ENCODE measurements at places on chromosomes 4 and X.

- peak; percentile 19 for DNase-seq
Measured at GRCh38 chrX:33725535-33726210, 406.4 kb downstream of the FAM47A start.

DNA sequence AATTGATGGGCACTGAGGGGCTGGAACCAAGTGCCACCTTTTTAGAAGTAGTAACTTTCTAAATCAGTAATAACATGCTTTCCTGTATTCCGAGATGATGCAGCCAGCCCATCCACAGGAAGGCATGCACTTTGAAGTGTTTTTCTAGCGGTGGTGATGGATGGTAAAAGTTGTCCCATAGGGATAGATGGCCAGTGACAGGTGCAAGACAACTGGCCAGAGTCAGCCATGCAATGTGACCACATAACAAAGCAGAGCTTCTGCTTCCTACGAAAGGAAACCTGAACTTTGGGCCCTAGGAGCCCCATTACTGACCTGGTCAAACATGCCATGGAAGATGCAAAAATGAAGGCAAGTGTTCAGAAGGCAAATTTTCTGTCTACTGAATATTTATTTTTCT, 72.3 kb downstream of the NR3C2 start:
- DNase-seq, result no peak

DNA sequence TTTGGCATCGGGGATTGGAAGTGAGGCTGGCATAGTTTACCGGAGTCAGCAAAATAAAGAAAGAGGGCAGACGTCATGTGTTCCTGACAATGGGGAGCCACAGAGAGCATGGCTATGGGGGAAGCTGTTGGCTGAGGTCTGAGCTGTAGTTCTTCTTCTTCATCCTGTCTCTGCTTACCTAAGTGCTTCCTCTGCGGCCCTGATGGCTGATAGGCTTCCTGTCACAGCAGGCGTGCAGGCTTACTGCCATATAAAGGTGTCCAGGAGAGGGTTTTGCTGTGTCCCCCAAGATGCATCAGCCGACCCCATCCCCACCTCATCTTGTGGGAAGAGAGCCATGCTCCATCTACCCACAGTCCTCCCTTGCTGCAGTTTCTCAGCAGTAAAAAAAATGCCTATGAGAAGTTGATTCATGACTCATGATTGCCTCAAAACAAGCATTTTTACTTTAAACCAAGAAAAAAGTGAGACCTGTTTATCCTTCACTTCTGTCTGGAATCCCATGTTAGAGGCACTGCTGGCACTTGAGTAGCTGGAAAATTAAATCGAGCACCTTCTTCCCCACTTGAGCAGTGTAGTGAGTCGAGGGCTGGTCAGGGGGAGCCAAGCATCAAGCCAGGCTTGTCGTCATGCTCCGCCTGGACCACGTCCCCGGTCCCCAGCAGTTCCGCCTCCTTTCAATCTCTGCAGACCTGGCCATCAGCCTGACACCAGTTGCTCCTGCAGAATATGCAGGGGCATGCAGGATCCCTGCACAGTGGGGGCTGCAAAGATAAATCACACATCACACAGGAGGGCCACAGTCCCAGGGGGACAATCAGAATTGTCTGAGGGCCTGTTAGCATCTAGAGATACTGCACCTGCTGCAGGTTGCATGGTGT, 237.8 kb downstream of the EVC2 start:
- DNase-seq, result no peak

- DNase-seq, result no peak
Measured at GRCh38 chr4:120920666-120921065, 1.9 kb downstream of the PRDM5 start.

- DNase-seq, result no peak
Measured at GRCh38 chr4:41446391-41446790, 91.6 kb upstream of the LIMCH1 start.

DNA sequence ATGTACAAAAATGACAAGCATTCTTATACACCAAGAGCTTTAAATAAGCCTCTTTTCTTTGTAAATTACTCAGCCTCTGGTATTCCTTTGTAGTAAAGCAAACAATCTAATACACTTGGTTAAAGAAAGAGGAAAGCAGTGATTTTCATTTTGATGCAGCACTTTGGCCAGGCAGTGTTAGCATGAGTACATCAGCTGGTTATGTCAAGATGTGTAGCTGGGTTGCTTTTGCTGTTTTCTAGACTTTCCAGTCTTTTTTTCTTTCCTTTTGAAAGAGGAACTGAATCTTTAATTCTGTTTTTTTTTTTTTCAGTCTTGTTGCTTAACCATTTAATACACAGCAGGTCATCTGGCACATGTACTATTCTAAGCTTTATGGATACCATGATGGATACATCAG, 167.1 kb upstream of the AADAT start:
- DNase-seq, result no peak

DNA sequence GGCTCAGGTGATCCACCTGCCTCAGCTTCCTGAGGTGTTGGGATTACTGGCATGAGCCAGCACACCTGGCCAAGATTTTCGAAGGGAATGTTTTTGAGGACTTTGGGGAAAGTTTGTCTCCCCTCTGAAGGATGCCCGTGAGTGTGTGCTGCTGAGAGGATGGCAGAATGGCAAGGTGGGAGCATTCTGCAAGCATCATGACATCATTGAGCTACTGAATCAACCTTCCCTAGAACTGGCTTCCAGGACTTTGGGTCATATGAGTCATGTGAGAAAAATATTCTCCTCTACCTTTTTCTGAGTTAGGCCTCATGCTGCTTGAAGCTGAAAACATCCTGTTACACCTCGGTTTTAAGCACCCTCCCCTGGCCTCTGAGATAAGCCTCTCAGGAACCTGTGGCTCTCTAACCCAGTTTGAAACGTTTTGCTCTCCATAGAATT, 31.0 kb downstream of the TMEM131L start:
- no peak for DNase-seq

- no peak for DNase-seq
Measured at GRCh38 chrX:72254816-72255215, 16.0 kb upstream of the ERCC6L start.

- DNase-seq, result no peak
Measured at GRCh38 chrX:72102760-72103159, 29.0 kb downstream of the RTL5 start.

DNA sequence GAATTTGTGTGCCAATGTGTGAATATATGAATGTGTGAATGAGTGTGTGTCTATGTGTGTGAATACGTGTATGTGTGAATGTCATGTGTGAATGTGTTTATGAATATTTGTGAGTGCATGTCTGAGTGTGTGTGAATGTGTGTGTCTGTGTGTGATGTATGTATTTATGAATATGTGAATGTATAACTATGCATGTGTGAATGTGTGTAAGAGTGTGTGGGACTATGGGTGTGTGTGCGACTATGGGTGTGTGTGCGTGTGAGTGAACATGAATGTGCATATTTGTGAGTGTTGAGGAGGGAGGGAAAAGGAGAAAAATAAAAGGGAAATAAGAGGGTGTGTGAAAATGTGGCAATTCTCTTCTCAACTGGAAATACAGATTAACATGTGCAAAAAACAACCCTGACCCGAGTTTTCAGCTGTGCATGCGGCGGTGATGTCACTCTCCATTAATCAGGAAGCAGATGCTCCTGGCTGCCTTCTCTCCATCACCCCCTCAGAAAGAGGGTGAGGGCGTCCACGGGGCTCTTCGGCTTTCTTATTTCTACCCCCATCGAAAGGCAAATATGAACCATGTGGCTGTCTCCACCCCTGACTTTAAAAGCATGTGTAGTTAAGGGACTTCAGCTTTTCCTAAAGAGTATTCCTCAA, 219.8 kb downstream of the MAML3 start:
- no peak for DNase-seq

GRCh38 chrX:90040807-90041206, 119.1 kb downstream of the TGIF2LX start:
- no peak for DNase-seq

DNA sequence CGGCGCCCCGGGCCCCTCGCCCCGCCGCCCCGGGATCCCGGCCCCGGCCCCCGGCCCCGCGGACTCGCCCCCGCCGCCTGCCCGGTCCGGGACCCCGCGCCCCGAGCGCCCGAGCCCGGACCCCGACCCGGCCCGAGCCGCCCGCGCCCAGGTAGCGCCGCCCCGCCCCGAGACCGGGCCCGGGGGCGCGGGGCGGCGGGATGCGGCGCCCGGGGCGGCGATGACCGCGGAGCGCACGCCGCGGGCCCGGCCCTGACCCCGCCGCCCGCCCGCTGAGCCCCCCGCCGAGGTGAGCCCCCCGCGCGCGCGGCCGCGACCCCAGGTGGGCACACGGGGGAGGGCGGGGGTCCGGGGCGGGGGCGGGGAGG, 224 bp downstream of the FGFRL1 start:
- DNase-seq, result no peak

GRCh38 chr4:814312-814850, 11.5 kb downstream of the CPLX1 start:
- no peak for DNase-seq

GRCh38 chr4:68342134-68342533, 7.8 kb downstream of the YTHDC1 start:
- peak; percentile 5 for DNase-seq

- no peak for DNase-seq
Measured at GRCh38 chr4:22237846-22238494, 277.9 kb downstream of the ADGRA3 start.

- DNase-seq, result no peak
Measured at GRCh38 chrX:47862680-47863079, 26.0 kb downstream of the ZNF81 start.

GRCh38 chr4:152613841-152614721, 65.7 kb downstream of the TMEM154 start:
- DNase-seq, result no peak

DNA sequence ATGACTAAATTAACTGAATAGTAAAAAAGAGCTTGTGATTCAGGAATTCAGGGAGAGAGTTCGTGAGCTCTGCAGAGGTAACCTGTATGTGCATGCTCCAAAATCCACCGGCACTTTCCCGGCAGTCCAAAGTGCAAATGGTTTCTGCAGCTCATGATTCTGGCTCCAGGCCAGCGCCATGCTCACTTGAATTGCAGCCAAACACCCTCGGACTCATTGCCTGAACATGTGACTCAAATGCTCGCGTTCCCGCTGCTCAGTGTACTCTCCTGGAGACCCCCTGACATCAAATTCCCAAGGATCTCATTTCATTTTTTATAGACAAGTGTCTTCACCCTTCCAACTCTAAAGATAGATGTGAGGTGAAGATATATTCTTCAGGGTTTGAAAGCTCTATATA, 44.1 kb upstream of the SH3RF1 start:
- peak; percentile 61 for DNase-seq

GRCh38 chr4:119962631-119963030, 104.0 kb downstream of the MAD2L1 start:
- DNase-seq, result no peak

DNA sequence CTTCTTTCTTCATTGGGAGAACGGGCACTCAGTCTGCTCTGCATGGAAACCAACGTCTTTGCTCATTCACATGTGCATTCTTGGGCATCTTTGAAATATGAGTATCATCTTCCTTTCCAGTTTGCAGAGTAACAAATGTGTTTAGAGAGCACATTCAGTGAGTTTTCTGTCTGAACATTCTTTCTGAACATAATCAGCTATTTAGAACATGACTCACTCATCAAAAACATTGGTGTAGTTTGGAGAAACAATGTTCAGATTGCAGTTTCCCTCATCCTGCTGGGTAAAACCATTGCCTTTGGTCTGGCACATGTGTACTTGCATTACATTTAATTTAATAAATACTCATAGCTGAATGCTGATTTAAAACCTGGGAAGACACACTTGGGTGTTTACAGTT, 81.5 kb upstream of the F9 start:
- DNase-seq, result no peak

DNA sequence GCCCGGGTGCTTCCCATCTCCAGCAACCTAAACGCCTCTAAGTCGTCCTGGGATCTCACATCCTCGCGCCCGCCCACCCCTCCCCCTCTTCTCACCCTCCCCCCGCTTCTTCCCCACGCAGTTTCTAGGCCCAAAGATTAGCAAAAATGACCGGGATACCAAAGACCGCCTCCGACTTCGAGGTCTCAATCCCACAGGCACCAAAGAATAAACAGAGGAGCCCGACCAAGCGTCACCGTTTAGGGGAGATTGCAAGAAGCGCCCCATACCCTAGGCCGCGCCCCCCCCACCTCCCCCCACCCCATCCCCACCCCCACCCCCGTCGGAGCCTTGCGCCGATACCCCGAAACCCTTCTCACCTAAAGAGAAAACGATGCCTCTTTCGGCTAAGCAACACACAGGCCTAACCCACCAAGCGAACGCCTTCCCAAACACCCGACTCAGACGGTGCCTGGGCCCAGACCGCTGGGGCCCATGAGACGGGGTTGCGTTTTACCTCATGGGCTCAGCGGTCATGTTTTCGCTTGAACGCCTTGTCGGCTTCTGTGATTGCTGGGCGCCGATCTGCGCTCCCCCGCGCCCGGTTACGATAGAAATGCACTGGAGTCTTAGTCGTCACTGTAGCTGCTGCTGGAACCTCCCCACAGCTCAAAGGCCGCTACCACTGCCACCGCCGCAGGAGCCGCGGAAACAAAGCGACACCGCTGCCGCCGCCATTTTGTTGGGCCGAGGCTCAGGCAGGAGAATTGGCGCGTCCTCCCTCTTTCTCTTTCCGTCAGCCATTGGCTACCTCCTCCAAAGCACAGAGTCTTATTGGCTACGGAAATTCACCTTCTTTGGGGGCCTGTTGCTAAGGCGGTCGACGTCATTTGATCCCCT, at the start of gene ATRX:
TSS of gene ATRX (minus strand) at position 731 of the 879 bp plus-strand sequence. CDS start at position 516, 215 bp downstream.
- peak; percentile 79 for DNase-seq

DNA sequence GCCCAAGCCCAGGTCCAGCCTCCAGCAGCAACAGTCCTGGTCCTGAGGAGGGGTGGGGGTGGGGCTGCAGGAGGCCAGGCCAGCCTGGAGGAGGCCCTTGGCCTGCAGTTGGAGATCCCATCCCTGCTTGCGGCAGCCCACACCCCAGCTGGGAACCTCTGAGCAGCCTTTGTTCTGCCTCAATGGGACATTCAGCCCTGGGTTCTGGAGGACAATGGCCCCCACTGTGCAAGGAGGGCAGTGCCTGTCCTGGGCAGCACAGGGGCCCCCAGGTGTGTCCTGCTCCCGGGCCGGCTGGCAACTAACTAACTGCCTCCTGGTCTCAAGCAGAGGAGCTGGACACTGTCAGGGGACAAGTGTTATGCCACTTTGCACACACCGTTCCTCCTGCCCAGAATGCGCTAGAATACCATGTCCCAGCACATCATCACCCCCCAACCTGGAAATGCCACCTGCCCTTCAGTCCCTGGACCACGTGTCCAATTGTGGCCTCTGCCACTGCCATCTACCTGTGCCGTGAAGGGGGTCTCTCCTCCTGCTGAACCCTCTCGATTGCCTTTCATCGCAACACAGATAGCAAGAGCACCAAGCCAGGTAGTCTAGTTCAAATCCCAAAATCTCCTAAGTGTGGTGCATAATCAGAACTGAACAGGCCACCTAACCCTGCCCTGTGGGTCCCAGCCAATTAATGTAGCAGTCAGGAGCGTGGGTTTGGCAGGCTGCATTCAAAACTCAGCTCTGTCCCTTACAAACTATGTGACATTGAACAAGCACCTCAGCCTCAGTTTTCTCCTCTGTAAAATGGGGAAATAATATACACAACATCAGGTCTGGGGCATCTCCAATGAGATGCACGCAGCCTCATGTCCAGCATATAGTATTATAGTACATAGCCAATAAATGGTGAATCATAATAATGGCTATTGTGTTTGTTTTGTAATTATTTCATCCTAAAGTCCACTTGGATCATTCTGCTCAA, 8.8 kb downstream of the PPP2R2C start:
- DNase-seq, result no peak
